Tibial nerve (tissue), 4 donors: ENCODE measurements at places on chromosomes 6 and 20. TPM values are rescaled to one million over a fixed set of nuclear protein-coding genes. Genes with fewer than 3 reads are reported as not detected.
A peak's percentile ranks its signal among the peaks of the same experiment; 100 is the strongest.

Gene GJE1
- not detected for total RNA-seq

GRCh38 chr20:10639077-10639736 lies 34.6 kb downstream of the JAG1 start:
- H3K4me1 ChIP-seq: peaks cover 6% of the 10 kb centered on the region
- peak overlapping the region; percentile 63 for H3K27ac ChIP-seq
- H3K36me3 ChIP-seq: peaks cover 53% of the 10 kb centered on the region
- no peak overlapping the region for H3K4me3 ChIP-seq
- DNase-seq: no peak

DNA sequence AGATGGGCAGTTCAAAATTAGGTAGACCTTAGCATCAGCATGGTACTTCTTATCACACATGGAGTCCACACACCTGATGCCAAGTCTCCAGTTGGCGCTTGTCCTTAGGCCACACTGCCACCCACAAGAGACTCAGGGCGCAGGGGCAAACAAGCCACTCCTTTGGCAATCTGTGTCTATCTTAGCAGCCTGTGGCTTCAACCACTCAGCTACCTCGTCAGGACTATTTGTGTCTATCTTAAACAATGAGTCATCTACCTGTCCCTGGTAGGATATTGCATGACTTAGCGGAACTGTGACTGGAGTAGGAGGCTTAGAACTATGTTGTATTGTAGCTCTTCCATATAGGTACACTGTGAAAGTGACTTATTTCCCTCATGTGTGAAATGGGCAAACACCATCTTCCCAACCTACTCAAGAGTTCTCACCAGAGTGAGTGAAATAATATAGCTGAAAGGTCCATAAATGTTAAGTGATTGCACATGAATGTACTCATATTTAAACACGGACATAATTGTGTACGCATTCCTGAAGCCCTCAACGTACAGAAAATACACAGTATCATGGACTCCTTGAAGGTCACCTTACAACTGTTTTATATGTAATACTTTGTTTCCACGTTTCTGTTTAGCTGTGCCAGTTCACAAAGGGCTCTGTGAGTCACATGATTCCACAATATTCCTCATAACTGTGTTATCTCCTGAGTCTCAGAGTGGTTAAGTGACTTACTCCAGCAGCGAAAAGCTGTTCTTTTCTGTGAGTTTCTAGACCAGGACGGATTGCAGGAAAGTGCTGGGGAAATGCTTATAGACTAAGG lies 1.6 kb downstream of the TRIM27 start:
- peaks cover 29% of the 10 kb centered on the region for H3K4me1 ChIP-seq
- H3K27ac ChIP-seq: peak overlapping the region; percentile 94
- peak overlapping the region; percentile 85 for H3K4me3 ChIP-seq

DNA sequence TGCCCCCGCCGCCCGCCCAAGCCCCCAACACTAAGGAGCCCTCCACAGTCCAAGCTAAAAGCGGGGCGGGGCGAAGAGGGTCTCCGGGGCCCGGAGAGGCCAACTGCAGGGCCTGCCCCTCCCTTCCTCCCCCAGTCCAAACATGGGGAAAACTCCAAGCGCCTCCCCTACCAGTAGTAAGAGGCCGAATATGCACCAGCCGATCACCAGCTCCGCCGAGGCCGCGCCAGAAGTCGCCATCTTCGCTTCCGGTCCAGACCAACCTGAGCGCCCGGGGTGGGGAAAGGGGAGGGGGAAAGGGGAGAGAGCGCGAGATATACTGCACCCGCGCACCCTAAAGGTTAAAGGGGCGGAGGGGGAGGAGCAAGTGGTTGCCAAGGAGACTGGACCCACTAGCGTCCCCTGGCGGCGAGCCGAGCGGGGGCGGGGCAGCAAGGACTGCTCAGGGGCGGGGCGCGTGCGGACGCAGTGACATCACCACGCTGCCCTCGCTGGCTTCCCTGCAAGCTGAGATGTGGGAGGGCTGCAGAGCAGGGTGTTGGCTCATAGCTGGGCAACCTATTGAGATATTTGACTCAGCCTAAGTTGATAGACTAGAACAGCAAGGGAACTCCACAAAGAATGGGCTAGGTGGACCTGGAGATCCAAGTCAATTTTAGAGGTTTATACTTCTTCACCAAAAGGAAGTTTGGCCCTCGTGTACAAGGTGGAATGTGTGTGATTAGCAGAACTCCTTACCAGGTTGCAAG lies at the start of gene LMBRD1:
TSS of gene LMBRD1 (minus strand) at position 369 of the 749 bp plus-strand sequence. CDS start at position 240, 129 bp downstream.
- no peaks in the 10 kb centered on the region for H3K36me3 ChIP-seq
- DNase-seq: peak; percentile 98
- H3K4me3 ChIP-seq: peak within 1 kb of the TSS; percentile 75
- no peaks in the 10 kb centered on the region for H3K4me1 ChIP-seq
- H3K27me3 ChIP-seq: no peaks in the 10 kb centered on the region

GRCh38 chr20:11031300-11031699 lies 357.5 kb upstream of the JAG1 start:
- H3K27me3 ChIP-seq: no peaks in the 10 kb centered on the region
- DNase-seq: no peak
- H3K4me3 ChIP-seq: no peak overlapping the region
